ENCODE measurements at places on chromosomes 6 and 20. TPM values are rescaled to one million over a fixed set of nuclear protein-coding genes. Genes with fewer than 3 reads are reported as not detected.

The C2 gene
- 0.97 TPM for total RNA-seq

DNA sequence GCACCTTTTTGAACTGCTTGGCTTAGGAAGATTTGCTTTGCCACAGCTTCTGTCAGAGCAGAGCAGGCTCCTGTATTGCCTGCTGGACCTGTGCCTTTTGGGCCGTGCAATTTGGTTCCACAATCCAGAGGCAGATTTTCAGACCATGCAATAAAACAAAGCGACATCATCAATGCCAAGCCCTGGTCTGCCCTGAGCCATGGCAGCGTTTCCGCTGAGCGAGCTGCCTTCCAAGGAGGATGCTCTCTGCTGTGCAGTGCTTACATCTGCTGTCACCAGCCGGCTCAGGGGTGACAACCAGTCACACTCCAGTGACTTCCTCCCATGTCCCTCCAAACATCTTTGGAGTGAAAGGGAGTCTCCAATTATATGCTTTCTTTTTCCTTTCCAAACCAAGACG lies 282.2 kb downstream of the CDH26 start:
- no peak for DNase-seq
- H3K4me1 ChIP-seq, result no peaks in the 10 kb centered on the region
- no peaks in the 10 kb centered on the region for H3K36me3 ChIP-seq
- H3K27ac ChIP-seq, result no peak overlapping the region

DNA sequence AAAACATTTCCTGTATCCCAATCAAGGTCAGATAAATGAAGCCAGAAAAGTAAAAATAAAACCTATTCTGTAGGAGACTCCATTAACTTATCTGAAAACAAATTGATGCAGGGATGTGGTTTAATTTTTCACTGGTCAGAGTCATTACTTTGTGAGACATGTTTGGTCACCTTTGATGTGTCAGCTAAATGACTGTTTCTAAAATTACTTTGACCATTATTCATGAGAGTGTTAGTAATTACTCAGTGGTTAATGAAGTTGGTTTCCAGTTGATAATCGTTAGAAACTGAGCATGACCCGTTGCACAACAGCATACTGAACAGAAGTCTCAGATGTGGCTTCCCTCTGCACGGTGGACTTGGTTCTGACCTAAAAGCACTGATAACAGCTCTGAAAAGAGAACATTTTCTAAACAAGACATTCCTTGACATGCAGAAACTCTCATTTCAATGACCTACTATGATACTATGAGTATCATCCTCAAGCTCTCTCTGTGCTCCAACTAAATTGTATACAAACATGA lies 410.5 kb upstream of the RNF217 start:
- H3K4me1 ChIP-seq, result no peaks in the 10 kb centered on the region
- no peaks in the 10 kb centered on the region for H3K36me3 ChIP-seq
- no peaks in the 10 kb centered on the region for H3K27me3 ChIP-seq
- no peak overlapping the region for H3K4me3 ChIP-seq
- no peak overlapping the region for H3K27ac ChIP-seq

The CDH4 gene
- 0.21 TPM for total RNA-seq

DNA sequence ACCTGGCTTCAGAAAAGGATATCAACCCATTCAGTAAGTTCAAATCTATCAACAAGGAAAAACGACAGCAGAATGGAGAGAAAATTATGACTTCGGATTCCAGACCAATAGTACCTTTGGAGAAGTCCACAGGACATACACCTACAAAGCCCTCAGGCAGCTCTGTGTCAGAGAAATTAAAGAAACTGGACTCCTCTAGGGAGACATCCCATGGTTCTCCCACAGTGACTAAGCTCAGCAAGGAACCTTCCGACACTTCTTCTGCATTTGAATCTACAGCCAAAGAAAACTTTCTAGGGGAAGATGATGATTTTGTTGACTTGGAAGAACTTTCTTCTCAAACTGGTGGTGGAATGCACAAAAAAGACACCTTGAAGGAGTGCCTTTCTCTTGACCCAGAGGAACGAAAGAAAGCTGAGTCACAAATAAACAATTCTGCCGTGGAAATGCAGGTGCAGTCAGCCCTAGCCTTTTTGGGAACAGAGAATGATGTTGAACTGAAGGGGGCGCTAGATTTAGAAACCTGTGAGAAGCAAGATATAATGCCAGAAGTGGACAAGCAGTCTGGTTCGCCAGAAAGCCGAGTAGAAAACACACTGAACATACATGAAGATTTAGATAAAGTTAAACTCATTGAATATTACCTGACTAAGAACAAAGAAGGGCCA lies 67.4 kb upstream of the HINT3 start:
- no peak overlapping the region for H3K4me3 ChIP-seq
- peak; percentile 26 for DNase-seq
- no peaks in the 10 kb centered on the region for H3K4me1 ChIP-seq
- H3K27ac ChIP-seq, result no peak overlapping the region
- peaks cover 19% of the 10 kb centered on the region for H3K36me3 ChIP-seq

The SEL1L2 gene
- not detected for total RNA-seq

DNA sequence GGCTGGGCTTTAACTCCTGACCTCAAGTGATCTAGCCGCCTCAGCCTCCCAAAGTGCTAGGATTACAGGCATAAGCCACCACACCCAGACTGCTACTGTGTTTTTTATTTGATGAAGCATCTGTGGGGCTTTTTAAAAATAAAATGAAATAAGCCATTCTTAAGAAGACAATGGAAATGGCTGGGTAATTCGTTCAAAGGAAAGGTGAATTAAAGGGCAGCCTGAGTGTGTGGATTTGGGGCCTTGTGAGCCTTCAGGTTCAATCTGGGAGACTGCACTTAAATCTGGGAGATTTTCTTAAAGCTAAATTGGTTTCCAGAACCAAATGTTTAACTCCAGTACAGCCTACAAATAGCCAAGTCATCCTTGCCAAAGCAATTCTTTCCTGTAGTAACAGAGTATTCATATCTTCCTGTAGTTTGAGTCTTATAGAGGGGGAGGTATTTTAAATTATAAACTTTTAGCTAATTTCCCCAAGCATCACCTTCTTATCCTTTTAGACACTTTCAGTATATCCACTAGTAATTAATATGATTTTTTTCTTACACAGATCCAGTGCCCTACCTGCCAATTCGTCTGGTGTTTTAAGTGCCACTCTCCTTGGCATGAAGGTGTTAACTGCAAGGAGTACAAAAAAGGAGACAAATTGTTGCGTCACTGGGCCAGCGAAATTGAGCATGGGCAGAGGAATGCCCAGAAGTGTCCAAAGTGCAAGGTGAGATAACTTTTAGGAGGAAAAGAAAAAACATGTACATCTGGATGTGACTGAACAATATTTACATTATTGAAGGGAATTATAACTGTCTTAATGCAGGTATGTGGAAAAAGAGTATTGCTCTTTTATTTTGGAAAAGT lies 95.4 kb downstream of the RNF217 start:
- no peak overlapping the region for H3K27ac ChIP-seq
- H3K4me3 ChIP-seq, result no peak overlapping the region
- no peaks in the 10 kb centered on the region for H3K4me1 ChIP-seq
- H3K36me3 ChIP-seq, result no peaks in the 10 kb centered on the region
- no peaks in the 10 kb centered on the region for H3K27me3 ChIP-seq

The MOXD1 gene
- not detected for total RNA-seq

The MRAP2 gene
- not detected for total RNA-seq

GRCh38 chr6:71887006-71887743 lies 825 bp downstream of the RIMS1 start:
- DNase-seq, result no peak
- H3K4me3 ChIP-seq, result no peak overlapping the region
- H3K27me3 ChIP-seq, result peaks cover 29% of the 10 kb centered on the region
- peaks cover 3% of the 10 kb centered on the region for H3K36me3 ChIP-seq
- no peak overlapping the region for H3K27ac ChIP-seq
- peaks cover 8% of the 10 kb centered on the region for H3K4me1 ChIP-seq

DNA sequence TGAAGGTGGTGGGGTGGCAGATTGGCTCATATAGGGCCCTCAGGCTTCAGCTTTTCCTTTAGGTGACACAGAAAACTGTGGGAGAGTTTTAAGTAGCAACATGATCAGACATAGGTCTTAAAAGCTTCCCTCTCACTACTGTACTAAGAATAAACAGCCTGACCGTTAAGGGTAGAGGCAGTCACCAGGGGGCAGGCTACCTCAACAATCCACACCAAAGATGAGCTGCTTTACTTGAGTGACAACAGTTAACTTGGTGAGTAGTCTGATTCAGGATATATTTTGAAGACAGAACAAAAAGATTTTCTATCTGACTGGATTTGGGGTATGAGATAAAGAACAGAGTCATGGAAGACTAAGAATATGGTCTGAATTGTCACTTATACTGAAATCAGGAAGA lies 193.1 kb upstream of the SHLD1 start:
- DNase-seq, result peak; percentile 79
- H3K4me1 ChIP-seq, result peaks cover 5% of the 10 kb centered on the region
- H3K27me3 ChIP-seq, result no peaks in the 10 kb centered on the region
- peak overlapping the region; percentile 21 for H3K27ac ChIP-seq

DNA sequence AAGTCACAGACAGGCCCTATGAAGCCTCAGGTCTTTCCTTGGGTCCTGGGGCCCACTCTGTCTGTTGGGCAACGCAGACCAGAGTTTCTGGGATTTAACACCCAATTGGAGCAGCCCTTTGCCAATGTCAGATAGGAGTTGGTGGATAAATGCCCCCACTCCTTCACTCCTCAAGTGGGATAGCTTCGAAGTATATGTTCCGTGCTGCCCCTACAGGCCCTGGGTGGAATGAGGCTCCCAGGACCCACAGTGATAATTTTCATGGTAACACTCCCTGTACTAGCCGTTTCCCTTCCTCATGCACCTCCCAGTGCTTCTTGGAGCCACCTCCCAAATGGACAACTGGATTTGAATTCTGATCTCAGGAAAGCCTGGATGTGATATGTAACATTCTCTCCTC lies 145.4 kb downstream of the FOXA2 start:
- H3K27ac ChIP-seq, result no peak overlapping the region
- H3K27me3 ChIP-seq, result no peaks in the 10 kb centered on the region
- no peak for DNase-seq
- H3K36me3 ChIP-seq, result no peaks in the 10 kb centered on the region
- H3K4me3 ChIP-seq, result no peak overlapping the region

DNA sequence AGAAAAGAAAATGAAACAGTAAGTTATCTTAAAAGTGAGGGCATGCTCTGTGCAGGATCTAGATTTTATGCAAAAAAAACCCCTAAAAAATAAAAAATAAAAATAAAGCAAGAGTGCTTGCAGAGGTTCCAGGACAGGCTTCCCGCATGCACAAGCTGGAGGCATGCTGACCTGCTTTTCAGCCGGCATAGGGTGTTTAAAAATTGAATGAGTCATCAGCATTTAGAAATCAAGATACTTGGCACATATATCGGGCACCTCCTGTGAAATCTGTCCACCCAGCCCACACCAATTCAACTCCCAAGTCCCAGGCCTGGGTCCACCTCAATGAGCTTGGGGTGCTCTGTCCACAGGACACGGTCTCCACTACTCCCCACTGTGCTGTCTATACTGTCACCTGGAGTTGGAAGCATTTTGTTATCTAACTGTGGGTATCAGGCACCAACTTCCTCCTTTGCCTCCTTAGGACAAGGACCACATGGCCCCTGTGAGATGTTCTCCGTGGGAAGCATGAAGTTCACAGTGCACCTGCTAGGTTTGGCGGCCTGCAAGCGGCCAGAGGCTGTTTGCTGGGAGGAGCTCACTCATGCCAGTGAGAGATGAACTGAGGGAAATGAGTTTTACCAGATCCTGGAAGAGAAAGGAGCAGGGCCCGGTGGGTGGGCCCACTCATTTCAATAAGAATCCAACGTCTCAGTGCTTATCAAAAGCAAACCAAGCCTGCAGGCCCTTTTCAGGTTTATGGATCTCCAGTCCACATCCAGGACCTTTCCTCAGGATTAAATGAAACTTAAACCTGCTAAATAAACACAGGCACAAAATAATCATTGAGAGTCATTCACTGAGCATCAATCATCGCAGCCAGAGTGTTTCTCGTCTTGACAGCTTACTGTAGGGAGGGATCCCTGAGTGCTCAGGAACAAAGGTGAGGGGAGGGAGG lies 121.1 kb downstream of the FOXA2 start:
- H3K4me1 ChIP-seq, result no peaks in the 10 kb centered on the region
- no peak for DNase-seq
- H3K27me3 ChIP-seq, result no peaks in the 10 kb centered on the region
- H3K27ac ChIP-seq, result no peak overlapping the region
- no peak overlapping the region for H3K4me3 ChIP-seq

DNA sequence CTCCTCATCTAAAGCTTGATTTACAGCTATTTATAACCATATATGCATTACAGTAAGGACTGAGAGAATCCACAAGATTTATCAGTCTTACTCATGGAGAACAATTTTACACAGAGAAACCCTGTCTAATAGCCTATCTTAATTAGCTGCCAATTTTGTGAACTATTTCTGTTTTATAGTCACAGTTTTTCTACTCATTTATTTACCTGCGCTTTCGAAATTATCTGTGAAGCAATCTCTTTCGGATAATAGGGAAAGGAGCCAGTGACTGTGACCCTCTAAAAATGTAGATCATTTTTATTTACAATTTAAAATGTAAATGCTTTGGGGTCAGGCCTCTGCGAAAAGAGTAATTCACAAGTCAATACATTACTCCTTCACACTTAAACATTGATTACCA lies 98.1 kb downstream of the TSHZ2 start:
- H3K27me3 ChIP-seq, result no peaks in the 10 kb centered on the region
- H3K36me3 ChIP-seq, result peaks cover 17% of the 10 kb centered on the region
- no peak overlapping the region for H3K4me3 ChIP-seq
- DNase-seq, result no peak
- H3K4me1 ChIP-seq, result peaks cover 57% of the 10 kb centered on the region
- peak overlapping the region; percentile 93 for H3K27ac ChIP-seq

- no peaks in the 10 kb centered on the region for H3K36me3 ChIP-seq
- peaks cover 50% of the 10 kb centered on the region for H3K27me3 ChIP-seq
- peak; percentile 54 for DNase-seq
- no peak within 1 kb of the TSS for H3K27ac ChIP-seq
- no peak within 1 kb of the TSS for H3K4me3 ChIP-seq
These were observed at the start of gene SOX18 for GRCh38 chr20:64049060-64049877. TSS of gene SOX18 (minus strand) at chr20:64049639. CDS start at chr20:64049516, 123 bp downstream.

DNA sequence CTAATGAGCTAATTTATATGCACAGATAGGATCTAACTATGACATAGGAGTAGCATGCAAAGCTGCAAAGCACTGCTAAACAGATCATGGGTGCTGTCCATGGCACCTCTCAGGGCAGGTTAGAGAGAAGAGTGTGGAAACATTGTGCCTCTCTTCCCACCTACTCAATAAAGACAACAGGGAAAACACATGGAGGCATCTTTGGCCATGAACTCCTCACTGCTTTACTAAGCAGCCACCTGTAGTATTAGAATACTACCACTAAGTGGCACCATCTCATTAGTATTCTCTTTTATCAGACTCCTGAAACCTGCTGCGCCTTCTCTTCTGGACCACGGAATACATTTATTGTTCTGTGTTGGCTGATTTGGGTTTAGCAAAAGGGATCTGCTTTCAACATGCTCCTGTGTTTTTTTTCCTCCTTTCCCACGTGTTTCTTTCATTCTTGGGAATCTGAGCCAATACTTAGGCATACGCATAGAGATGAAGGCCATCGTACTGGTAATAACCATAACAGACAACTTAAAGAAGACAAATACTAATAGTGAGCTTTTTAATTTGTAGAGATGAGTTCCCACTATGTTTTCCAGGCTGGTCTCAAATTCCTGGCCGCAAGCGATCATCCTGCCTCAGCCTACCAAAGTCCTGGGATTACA lies 9.4 kb upstream of the HDDC2 start:
- peaks cover 8% of the 10 kb centered on the region for H3K27me3 ChIP-seq
- H3K4me3 ChIP-seq, result no peak overlapping the region
- no peaks in the 10 kb centered on the region for H3K36me3 ChIP-seq
- H3K4me1 ChIP-seq, result peaks cover 10% of the 10 kb centered on the region

- H3K27me3 ChIP-seq, result peaks cover 22% of the 10 kb centered on the region
- H3K4me3 ChIP-seq, result no peak overlapping the region
- H3K36me3 ChIP-seq, result no peaks in the 10 kb centered on the region
- H3K4me1 ChIP-seq, result no peaks in the 10 kb centered on the region
- DNase-seq, result no peak
These were observed 16.0 kb downstream of the COL9A1 start for GRCh38 chr6:70286905-70287304.

The HDGFL1 gene
- total RNA-seq, result not detected

The CLVS2 gene
- total RNA-seq, result not detected
